Activated naive CD8-positive, alpha-beta T cell treated with anti-CD3 and anti-CD28 coated beads, Interleukin-2, amount 50 U/mL, for 16 hours (primary cell): ENCODE measurements at places on chromosomes 2 and 18.

DNA sequence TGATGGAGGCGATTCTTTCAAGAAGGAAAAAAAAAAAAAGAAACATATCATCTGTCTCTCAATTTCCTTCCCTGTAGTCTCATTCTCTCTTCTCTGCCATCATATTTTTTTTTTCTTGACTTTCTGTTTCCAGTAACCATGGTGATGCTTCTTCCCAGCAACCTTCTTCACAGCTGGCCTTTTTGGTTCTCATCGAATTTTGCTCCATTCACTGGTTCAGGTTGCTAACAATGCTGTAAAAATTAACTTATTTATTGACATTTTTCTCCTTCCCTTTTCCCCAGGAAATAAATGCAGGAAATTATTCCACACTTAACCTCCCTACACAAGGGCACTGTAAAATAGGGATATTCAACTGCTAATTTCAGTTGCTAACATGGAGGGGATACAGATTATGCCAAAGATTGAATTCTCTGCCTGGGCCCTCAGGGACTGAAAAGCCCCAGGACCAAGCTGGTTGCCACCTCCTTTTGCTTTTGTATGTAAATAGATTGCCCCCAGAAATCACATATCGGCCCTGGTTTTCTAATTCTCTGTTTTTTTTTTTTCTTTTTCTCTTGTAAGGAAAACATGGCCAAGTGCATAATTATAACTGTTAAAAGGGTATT lies 154.7 kb downstream of the MAP2 start:
- DNase-seq, result no peak

DNA sequence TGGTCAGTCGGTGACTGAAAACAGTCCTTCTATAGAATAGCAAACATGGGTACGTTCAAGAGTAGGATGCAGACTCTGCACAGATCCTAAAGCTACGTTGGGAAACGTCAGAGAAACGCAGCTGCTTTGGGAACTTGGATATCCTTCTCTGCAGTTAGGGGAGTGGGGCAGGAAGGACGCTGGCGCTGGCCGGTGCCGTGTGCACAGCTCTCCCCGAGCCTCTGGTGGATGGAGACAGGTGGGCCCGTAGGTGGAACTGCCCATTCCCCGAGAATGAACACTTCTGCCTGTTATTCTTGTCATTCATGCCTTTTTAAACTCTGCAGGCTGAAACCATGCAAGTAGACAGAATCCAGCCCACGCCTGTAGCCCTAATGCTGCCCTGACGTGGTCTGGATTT lies 91.7 kb upstream of the MBOAT2 start:
- DNase-seq, result no peak

GRCh38 chr2:8529706-8530277 lies 152.1 kb upstream of the ID2 start:
- DNase-seq, result no peak

- no peak for DNase-seq
These were observed 501.6 kb upstream of the GYPC start for GRCh38 chr2:126154256-126154785.

GRCh38 chr18:46253498-46253897 lies 149.3 kb downstream of the HAUS1 start:
- no peak for DNase-seq

DNA sequence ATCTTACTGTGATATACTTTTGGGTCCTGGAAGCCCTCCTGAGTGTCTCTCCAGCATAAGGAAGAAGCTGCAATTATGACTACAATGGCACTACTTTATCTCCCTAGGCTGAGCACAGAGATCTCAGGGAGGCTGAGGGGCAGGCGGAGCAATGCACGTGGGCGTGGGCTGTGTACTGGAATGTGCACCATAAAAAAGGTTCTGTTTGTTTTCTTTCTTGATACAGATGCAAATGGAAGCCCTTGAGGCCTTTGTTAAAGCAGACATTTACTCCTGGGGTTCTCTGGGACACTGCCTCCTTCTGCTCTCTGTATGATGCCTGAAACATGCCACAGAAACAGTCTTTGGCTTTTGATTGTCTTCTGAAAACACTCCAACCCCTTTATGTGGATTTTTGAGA lies 79.1 kb upstream of the DLX2 start:
- no peak for DNase-seq

DNA sequence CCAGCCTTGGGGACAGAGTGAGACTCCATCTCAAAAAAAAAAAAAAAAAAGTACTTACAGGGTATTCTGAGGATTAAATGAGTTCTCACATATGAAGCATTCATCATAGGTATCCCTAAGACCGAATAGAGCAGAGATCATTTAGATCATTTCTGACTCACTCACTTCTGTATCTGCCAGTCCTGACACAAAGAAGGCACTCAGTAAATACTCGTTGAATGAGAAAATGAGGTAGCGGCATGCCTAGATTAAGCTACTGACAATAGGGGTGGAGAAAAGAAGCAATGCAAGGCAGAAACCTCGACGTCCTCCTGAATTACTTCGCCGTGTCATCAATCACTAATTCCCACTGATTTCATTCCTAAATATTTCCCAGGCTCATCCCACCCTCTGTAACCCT lies 103.8 kb downstream of the GREB1L start:
- no peak for DNase-seq

GRCh38 chr2:5742126-5742525 lies 49.9 kb downstream of the SOX11 start:
- no peak for DNase-seq

GRCh38 chr18:63005306-63005705 lies 290.0 kb downstream of the PHLPP1 start:
- DNase-seq, result no peak

DNA sequence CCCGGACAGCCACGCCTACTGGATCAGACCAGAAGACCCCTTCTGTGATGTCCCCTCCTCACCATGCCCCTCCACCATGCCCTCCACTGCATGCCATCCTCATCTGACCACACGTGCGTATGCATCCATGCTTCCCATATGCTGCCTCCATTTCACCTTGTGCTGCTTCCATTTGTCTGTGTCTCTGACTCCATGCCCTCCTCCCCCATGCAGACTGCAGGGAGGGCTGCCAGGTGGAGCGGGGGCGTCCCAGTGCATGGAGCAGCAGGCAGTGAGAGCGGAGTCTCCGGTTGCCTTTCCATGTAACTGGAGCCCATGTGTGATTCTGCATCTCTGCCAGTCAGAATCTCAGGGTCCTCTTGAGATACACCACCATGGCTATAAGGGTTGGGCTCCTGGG lies 52.6 kb downstream of the COA5 start:
- no peak for DNase-seq

DNA sequence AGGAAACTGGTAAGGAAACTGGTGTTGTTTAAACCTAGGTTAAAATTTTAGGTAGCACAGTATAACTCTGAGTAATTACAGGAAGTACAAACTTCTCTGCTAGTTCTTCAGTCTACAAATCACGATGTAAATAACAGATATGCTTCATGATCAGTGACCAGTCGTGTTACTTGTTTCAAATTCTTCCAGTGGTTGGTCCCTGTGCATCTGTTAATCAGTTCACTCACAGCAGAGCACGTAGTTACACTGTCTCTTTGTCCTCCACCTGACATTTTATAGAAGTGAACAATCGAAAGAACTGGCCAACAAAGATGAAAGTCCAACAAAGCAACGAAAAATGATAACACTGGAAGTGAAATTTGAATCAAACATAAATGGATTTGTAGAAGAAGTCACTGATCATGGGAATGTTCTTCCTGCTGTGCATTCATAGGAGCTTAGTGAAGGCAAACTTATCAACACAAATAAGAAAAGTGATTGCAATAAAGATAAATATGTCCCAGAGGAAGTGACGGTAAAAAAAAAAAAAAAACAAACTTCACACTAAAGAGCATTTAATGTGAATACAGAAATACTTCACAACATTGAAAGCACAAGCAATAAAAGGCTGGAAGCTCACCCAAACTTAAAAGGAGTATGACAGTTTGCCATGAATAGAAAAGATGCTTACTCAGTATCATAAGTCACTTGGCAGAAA lies 7.0 kb downstream of the EIF2AK2 start:
- no peak for DNase-seq

DNA sequence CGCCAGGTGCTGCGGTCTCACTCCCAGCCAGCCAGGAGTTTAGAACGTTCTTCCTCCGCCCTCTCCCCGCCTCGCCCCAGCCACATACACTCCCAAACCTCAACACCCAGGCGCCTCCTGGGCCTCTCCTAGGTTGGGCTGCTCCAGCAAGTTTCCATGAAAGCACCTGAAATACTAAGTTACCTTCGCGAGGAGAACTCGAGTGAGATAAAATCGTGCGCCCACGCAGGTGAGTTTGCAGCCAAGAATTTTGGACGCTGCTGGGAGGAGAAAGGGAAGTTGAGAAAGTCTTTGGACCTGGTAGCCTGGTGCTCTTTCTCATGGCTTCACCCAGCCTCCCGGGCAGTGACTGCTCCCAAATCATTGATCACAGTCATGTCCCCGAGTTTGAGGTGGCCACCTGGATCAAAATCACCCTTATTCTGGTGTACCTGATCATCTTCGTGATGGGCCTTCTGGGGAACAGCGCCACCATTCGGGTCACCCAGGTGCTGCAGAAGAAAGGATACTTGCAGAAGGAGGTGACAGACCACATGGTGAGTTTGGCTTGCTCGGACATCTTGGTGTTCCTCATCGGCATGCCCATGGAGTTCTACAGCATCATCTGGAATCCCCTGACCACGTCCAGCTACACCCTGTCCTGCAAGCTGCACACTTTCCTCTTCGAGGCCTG lies at the start of gene GPR39:
TSS of gene GPR39 (plus strand) at position 83 of the 673 bp plus-strand sequence.
- no peak for DNase-seq

DNA sequence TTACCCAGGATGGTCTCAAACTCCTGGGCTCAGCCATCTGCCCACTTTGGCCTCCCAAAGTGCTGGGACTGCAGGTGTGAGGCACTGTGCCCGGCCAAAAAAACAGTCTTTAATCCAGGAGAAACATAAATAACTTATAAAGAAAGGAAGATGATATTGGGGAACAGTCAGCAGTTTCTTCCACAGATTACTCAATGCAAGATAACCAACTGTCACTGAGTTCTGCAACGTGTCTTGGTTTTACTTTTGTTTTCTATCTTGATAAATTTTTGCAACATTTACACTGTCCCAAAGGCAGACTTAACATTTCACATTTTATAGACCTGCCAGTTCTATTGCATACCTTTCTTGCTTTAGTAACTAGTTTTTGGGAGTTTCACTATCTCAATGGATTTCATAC lies 71.1 kb downstream of the ANKRD44 start:
- DNase-seq, result no peak

DNA sequence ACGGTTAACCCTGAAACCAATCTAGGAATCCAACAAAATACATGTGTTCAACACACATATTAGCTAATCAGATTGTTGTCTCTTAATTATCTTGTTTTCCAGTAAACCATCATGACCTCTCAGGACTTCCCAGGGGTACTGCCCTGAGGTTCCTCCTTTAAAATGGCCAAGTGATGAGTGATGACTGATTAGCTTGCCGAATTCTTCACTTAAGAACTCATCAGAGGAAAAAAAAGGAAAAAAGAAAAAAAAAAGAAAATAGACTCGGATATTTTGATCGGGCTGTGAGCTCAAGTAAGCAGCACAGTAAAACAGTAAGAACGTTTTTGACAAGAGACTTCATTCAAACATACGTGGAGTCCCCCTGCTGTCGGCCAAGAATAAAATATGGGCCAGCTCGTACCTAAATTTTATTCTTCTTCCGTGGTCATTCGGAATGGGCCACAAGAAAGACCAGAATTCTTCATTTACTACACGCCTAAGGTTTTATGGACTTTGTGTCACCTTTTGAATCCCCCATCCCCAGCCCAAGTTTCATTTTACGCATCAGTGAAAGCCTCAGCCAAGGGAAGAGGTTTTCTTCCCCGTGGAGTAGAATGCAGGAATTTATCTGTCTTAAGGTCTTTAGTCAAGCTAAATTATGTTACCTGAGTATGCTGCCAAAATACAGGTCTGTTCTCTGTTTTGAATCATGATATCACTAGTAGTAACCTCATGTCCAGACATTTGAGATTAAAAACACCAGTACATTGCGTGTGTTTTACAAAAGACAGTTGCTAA lies 40.5 kb downstream of the COLEC12 start:
- no peak for DNase-seq

DNA sequence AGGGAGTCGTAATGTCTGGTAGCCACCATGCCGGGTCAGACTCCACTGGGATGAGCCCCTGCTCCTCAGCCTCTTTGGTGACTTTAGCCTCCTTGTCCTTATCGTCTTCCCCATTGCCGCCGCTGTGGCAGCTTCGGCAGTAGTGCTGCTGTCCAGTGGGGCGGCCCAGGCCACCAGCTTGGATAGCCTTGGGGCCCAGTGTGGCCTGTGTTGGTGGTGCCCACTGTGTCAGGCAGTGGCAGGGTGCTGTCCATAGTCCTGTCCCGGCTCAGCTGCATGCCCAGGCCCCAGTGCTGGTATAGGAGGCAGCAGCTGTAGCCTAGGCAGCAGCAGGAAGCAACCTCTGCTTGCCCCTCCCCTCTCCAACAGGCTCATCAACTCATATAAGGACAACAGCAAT lies 197.1 kb upstream of the RAB12 start:
- no peak for DNase-seq

DNA sequence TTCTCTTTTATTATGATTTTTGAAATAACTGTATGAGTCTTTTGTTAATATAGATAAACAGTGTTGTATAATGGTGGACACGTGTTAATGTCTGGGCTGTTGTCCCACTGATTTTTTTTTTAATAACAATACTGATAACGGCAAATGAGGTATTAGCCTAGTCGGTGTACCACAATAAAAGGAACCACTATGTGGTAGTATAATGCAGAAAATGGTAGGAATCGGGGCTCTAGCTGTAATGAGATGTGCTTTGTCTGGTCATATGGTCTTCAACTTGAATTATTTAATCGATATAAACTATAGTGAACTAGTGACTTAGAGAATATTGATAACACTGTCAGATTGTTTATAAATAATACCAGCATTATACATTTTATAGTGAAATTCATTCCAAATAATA lies 517.9 kb upstream of the SPHKAP start:
- no peak for DNase-seq

GRCh38 chr2:241804326-241805229 lies 4.4 kb upstream of the NEU4 start:
- no peak for DNase-seq

- DNase-seq, result no peak
These were observed 231.1 kb downstream of the ANKRD30B start for GRCh38 chr18:14978962-14979535.

DNA sequence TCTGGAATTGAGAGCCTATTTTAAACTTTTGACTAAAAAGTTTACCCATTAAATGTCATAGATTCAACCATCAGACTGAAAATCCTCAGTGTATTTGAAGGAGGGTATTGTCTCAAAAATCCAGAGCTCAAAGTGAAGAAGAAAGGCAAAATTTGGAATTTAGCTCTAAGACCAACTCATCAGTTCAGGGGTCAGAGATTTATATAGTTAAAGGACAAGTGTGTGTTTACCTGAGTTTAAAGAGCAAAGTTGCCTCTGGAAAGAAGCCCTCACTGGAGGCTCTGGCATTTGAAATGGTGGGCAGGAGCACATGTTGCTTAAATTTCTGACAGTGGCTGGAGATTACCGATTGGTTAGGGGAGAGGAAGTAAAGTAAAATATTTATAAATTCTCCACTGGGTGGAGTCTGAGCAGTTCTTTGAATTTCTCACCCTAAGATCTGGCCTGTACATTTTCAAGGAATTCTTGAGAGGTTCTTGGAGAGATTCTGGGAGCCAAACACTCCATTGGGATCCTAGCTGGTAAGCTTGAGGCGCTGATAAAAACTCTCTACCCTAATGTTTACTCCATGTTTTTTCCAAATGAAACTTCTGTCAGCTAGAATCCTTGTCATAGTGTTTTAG lies at the start of gene KYNU:
TSS of gene KYNU (plus strand) at position 449 of the 623 bp plus-strand sequence. CDS start 7,704 bp downstream, outside the sequence.
- DNase-seq, result no peak
